ENCODE measurements at places on chromosomes 16 and 17.

DNA sequence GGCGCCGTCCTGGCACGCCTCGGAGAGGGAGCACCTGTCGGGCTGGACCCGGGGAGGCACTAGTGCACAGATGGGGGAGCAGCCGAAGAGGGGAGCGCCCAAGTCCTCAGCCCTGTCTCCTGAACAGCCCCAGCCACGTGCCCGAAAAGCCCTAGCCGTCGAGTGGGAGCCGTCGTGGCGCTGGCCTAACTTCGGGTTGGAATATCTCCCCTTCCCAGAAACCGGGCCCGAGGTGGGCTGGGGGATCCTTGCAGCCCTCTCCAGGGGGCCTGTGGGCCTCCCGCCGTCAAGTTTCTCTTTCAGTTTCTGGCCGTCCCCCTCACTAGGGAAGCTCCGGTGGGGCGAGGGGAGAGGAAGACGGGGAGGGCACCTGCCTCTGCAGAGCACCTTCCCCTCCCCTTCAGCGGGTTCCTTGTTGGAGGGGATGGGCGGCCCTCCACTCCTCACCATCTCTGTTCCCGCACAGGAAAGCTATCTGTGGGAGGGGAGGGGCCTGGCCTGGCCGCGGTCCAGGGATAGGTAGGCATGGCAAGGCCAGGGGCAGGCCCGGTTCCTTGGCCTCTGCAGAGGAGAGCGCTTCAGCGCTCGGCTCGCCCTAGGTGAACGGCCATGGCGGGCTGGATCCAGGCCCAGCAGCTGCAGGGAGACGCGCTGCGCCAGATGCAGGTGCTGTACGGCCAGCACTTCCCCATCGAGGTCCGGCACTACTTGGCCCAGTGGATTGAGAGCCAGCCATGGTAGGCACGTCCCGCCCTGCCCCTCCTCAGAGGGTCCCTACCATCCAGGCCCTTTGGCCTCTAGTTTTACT, 709 bp downstream of the STAT5A start:
- no peaks in the 10 kb centered on the region for H3K27me3 ChIP-seq
- peak; percentile 72 for DNase-seq
- H3K36me3 ChIP-seq = peaks cover 51% of the 10 kb centered on the region
- H3K27ac ChIP-seq = peak overlapping the region; percentile 92
- H3K4me1 ChIP-seq = peaks cover 50% of the 10 kb centered on the region

DNA sequence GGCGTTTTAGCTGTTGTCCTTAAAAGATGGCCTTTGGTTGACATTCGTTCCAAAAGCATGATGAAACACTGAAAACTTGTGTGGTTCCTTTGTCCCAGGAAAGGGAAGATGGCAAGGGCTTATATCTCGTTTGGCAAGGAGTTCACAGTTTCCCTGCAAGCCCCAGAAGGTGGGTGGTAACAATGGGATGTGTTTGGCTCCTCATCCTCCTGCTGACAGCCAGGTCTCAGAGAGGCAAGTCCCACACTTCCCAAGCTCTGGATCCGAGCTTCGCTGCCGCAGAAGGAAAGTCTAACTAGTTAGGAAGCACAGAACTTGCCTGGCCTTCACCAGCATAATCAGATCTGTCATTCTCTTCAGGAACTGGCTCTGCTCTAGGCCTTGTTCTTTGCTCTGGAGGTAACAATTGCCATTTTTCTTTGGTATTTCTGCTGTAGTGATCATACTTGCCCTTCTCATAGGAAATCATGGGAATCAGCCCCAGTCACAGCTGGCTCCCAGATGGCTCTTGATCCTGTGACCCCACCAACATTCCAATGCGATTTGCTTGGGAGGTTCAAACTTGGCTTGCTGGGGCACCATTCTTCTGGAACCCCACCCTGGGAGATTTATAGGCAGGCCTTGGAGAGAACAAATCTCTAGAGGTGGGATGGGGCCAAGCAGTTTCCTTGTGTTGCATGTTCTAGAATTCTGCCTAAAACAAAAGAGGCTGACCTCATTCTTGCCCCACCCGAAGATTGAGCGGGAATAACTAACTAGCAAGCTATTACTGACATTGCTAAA, 17.9 kb downstream of the KPNA2 start:
- no peak for DNase-seq
- no peak overlapping the region for H3K4me3 ChIP-seq
- H3K4me1 ChIP-seq = peaks cover 5% of the 10 kb centered on the region
- H3K36me3 ChIP-seq = no peaks in the 10 kb centered on the region
- no peak overlapping the region for H3K27ac ChIP-seq

- DNase-seq = no peak
- no peak overlapping the region for H3K4me3 ChIP-seq
- H3K27me3 ChIP-seq = no peaks in the 10 kb centered on the region
- peaks cover 4% of the 10 kb centered on the region for H3K36me3 ChIP-seq
- H3K4me1 ChIP-seq = peaks cover 39% of the 10 kb centered on the region
Measured at GRCh38 chr17:17090642-17091103, 48.4 kb downstream of the MPRIP start.

GRCh38 chr17:9887508-9887907, 17.6 kb downstream of the RCVRN start:
- H3K4me1 ChIP-seq = no peaks in the 10 kb centered on the region
- no peak for DNase-seq
- H3K27ac ChIP-seq = no peak overlapping the region

DNA sequence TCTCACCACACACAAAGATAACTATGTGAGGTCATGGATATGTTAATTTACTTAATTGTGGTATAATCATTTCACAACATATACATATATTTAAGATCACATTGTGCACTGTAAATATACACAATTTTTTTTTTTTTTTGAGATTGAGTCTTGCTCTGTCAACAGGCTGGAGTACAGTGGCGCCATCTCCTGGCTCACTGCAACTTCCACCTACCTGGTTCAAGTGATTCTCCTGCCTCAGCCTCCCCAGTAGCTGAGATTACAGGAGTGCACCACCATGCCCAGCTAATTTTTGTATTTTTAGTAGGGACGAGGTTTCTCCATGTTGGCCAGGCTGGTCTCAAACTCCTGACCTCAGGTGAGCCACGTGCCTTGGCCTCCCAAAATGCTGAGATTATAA, 11.5 kb upstream of the PRSS54 start:
- H3K36me3 ChIP-seq = no peaks in the 10 kb centered on the region
- no peaks in the 10 kb centered on the region for H3K4me1 ChIP-seq
- H3K27me3 ChIP-seq = peaks cover 10% of the 10 kb centered on the region
- no peak overlapping the region for H3K27ac ChIP-seq
- no peak overlapping the region for H3K4me3 ChIP-seq

DNA sequence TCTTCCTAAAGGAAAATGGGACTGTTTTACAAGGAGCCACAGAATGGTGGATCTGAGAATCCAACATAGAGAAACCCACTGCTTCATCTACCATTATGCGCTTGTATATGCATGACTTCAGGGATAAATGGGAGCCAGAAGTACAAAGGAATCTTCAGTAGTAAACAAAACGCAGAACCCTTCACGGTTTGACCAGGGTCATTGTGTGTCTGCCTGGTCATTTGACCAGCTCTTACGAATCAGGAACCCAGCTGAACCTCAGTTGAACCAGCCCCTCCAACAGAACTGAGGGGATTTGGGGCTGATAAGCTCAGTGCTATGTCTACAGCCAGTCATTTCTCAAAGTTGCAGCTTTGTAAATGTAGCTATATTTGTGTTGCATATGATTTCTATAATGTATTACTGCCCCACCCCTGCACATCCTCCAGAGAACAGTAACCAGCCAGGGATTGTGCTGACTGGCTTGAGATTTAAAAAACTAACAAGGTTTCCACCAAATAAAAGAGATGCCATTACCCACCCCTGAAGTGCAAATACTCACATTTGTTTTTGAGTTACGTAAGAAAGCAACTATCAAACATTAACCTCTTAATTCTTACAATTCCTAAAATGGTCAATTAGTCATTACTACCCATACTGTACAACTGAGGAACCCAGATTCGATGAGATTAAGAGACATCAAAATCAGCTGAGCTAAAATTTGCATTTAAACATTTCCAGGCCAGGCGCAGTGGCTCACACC, 6.3 kb downstream of the CMTM4 start:
- H3K27me3 ChIP-seq = peaks cover 2% of the 10 kb centered on the region
- H3K27ac ChIP-seq = no peak overlapping the region
- H3K4me1 ChIP-seq = peaks cover 3% of the 10 kb centered on the region

- peak overlapping the region; percentile 77 for H3K27ac ChIP-seq
- DNase-seq = no peak
- no peaks in the 10 kb centered on the region for H3K36me3 ChIP-seq
- peaks cover 29% of the 10 kb centered on the region for H3K4me1 ChIP-seq
- peak overlapping the region; percentile 80 for H3K4me3 ChIP-seq
- H3K27me3 ChIP-seq = no peaks in the 10 kb centered on the region
Measured at GRCh38 chr17:50426472-50426782, 409 bp downstream of the ACSF2 start.

DNA sequence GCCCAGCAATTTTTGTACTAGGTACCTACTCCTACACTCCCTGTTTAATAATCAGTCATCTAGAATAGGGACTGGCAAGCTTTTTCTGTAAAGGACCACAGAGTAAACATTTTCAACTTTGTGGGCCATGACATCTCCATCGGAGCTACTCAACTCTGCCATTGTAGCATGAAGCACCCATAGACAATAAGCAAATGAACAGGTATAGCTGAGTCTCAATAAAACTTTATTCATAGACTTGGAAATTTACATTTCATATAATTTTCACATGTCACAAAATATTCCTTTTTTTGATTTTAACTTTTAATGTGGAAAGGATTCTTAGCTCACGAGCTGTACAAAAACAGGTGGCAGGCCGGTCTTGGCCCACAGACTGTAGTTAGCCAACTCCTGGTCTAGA, 345.8 kb downstream of the SOX9 start:
- H3K4me3 ChIP-seq = no peak overlapping the region
- no peak for DNase-seq
- H3K4me1 ChIP-seq = no peaks in the 10 kb centered on the region
- no peak overlapping the region for H3K27ac ChIP-seq
- no peaks in the 10 kb centered on the region for H3K36me3 ChIP-seq
- peaks cover 2% of the 10 kb centered on the region for H3K27me3 ChIP-seq

DNA sequence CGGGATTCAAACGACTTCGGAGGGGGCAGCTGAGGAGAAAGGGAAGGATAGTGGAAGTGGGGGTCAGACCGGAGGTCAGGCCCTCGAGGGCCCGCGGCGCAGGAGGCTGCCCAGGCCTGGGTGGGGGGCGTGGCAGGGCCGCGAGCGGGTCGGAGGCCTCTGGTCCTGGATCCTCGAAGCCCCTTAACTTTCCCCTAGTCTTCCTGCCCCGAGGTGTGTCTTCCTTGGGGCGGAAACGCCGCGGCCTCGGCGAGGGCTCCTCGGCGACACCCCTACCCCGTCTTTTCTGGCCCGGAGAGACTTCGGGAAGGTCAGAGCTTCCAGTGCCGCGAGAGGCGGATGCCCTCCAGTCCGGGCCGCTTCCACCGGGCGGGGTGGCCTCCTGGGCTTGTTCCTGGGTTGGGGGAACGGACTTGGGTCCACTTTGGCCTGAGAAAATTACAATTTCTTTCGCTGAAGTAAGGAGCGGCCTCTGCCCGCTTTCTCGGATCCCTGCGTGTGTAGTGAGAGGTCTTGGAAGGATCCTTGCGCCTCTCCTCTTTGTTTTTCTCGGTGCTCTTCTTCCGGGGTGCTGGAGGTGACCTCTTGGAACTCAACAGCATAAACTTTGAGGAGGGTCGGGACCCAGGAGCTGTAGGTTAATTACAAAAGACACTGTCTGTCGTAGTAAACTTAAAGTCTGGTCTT, 491 bp downstream of the IST1 start:
- H3K27ac ChIP-seq = peak overlapping the region; percentile 98
- H3K36me3 ChIP-seq = peaks cover 18% of the 10 kb centered on the region
- H3K4me1 ChIP-seq = peaks cover 21% of the 10 kb centered on the region
- peak overlapping the region; percentile 99 for H3K4me3 ChIP-seq

DNA sequence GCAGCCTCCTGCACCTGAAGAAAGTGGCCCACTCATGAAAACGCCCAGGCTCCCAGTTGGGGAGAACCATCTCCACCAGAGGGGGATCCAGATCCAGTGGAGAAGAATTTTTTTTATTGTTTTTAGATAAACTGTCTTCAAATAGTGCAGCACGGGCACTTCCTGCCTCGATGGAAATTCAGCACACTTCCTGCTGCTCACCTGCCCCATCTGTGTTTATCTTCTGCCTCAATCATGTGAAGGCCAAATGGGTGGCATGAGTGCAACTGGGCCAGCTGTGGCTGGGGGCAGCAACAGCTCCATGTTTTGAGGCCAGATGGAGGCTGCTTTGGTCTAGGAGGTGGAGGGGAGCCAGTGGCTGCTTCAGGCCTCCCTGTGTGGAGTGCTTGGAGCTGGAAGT, 75.9 kb upstream of the WSB1 start:
- H3K4me1 ChIP-seq = peaks cover 10% of the 10 kb centered on the region
- no peak for DNase-seq
- H3K36me3 ChIP-seq = no peaks in the 10 kb centered on the region
- no peaks in the 10 kb centered on the region for H3K27me3 ChIP-seq
- H3K4me3 ChIP-seq = no peak overlapping the region

DNA sequence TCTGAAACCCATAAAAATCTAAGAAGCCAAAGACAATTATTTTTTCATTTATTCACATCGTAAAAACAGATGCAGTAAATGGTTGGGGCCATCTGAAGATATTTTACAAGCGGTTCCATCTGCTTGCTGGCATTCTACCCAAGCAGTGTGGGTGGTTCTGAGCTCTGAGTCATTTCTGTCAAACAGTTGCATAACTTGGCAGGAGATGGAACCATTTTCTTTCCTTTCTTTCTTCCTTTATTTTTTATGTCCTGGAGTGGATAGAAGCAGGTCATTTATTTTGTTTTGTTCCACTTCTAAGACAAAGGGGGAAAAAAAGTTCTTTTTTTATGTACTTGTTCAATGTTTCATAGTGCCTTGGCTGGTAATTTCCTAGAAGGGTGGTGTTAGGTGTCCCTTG, 1151.9 kb upstream of the GOT2 start:
- H3K36me3 ChIP-seq = no peaks in the 10 kb centered on the region
- no peaks in the 10 kb centered on the region for H3K27me3 ChIP-seq
- no peak overlapping the region for H3K27ac ChIP-seq
- H3K4me3 ChIP-seq = no peak overlapping the region

- no peak overlapping the region for H3K27ac ChIP-seq
- H3K4me3 ChIP-seq = no peak overlapping the region
- no peaks in the 10 kb centered on the region for H3K36me3 ChIP-seq
- no peaks in the 10 kb centered on the region for H3K27me3 ChIP-seq
Measured at GRCh38 chr17:82667668-82668000, 19.4 kb upstream of the WDR45B start.

DNA sequence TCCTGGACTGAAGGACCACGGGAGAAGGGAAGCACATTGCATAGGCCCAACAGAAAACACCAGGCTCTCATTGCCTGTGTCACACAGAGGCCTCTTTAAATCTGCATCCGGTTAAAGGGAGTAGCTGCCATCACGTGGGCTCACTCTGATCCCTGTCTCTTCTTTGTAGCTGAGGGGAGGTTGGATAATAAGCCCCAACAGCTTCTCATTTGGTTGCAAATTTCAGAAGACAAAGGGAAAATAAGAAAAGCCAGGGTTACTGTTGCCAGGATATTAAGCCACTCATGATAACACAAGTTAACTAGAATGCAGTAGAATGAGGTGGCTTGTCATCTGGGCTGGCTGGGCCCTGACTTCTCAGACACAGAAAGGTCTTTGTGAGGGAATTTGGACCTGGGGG, 325.1 kb upstream of the ERCC4 start:
- no peaks in the 10 kb centered on the region for H3K36me3 ChIP-seq
- no peaks in the 10 kb centered on the region for H3K4me1 ChIP-seq
- DNase-seq = no peak

- no peak within 1 kb of the TSS for H3K27ac ChIP-seq
- H3K27me3 ChIP-seq = peaks cover 16% of the 10 kb centered on the region
- no peaks in the 10 kb centered on the region for H3K36me3 ChIP-seq
- no peak within 1 kb of the TSS for H3K4me3 ChIP-seq
- peak; percentile 32 for DNase-seq
Measured at GRCh38 chr16:71626018-71626857, at the start of gene MARVELD3. Gene MARVELD3 (plus strand): TSS chr16:71626184. CDS start chr16:71626230, 46 bp downstream.
